Cardiac muscle cell (in vitro differentiated cells and primary cell): ENCODE measurements at places on chromosomes 1 and 21. TPM values are rescaled to one million over a fixed set of nuclear protein-coding genes. Genes with fewer than 3 reads are reported as not detected.

WDR64 gene
- not detected in 2 replicates for polyA plus RNA-seq

BRDT gene
- polyA plus RNA-seq, result not detected in 2 replicates

SV2A gene
- 20.0 and 23.3 TPM in 2 replicates for polyA plus RNA-seq

TAF5L gene
- 2.5 and 3.2 TPM in 2 replicates for polyA plus RNA-seq

COL16A1 gene
- polyA plus RNA-seq, result 67.7 and 119 TPM in 2 replicates

SELE gene
- polyA plus RNA-seq, result not detected in 2 replicates

SLC6A9 gene
- polyA plus RNA-seq, result 12.1 and 13.2 TPM in 2 replicates

FAM229A gene
- polyA plus RNA-seq, result 8.7 and 12.3 TPM in 2 replicates

SHISA4 gene
- 22.8 and 24.3 TPM in 2 replicates for polyA plus RNA-seq

CRTC2 gene
- polyA plus RNA-seq, result 24.8 and 34.4 TPM in 2 replicates

GPR153 gene
- polyA plus RNA-seq, result 21.0 and 30.3 TPM in 2 replicates

PHTF1 gene
- polyA plus RNA-seq, result 40.5 and 49.9 TPM in 2 replicates

AUNIP gene
- 4.9 and 5.6 TPM in 2 replicates for polyA plus RNA-seq

SPATA46 gene
- polyA plus RNA-seq, result not detected in 2 replicates

CASP9 gene
- 44.7 and 65.9 TPM in 2 replicates for polyA plus RNA-seq

ORC1 gene
- 3.4 and 4.6 TPM in 2 replicates for polyA plus RNA-seq

OLIG2 gene
- not detected in 2 replicates for polyA plus RNA-seq

FAM131C gene
- 10.4 and 21.3 TPM in 2 replicates for polyA plus RNA-seq

TTC24 gene
- polyA plus RNA-seq, result 1.1 TPM in 1 of 2 replicates, not detected in the other

VANGL2 gene
- 15.2 and 22.0 TPM in 2 replicates for polyA plus RNA-seq

EFNA1 gene
- polyA plus RNA-seq, result 83.5 and 104 TPM in 2 replicates

PLEKHM2 gene
- 56.8 and 68.3 TPM in 2 replicates for polyA plus RNA-seq

SH3D21 gene
- 13.5 and 22.8 TPM in 2 replicates for polyA plus RNA-seq

OPRD1 gene
- polyA plus RNA-seq, result 0.02 and 0.13 TPM in 2 replicates

KCNK1 gene
- 4.6 and 8.5 TPM in 2 replicates for polyA plus RNA-seq

LMOD1 gene
- 27.4 and 47.9 TPM in 2 replicates for polyA plus RNA-seq

FAM72D gene
- 0.94 and 7.0 TPM in 2 replicates for polyA plus RNA-seq

NPL gene
- polyA plus RNA-seq, result 1.9 and 3.4 TPM in 2 replicates

OR10Z1 gene
- not detected in 2 replicates for polyA plus RNA-seq

KCNE2 gene
- 0.82 and 2.7 TPM in 2 replicates for polyA plus RNA-seq

ASCL5 gene
- 0.16 TPM in 1 of 2 replicates, not detected in the other for polyA plus RNA-seq

TNFRSF18 gene
- polyA plus RNA-seq, result 0.39 and 0.74 TPM in 2 replicates
